A549 treated with CpdA at 1 μM for 4 hours (cell line): ENCODE measurements at places on chromosomes 6 and 20. TPM values are rescaled to one million over a fixed set of nuclear protein-coding genes. Genes with fewer than 3 reads are reported as not detected.

The SNAP91 gene
- 0.08 to 0.96 TPM (median 0.21 TPM) in 5 replicates for total RNA-seq

The ARMC2 gene
- total RNA-seq = 1.4 to 2.3 TPM (median 1.9 TPM) in 5 replicates

The MOCS1 gene
- total RNA-seq = 1.3 to 2.0 TPM (median 1.7 TPM) in 5 replicates

The SLC17A3 gene
- 0.95 to 1.5 TPM (median 1.2 TPM) in 5 replicates for total RNA-seq
